ENCODE measurements at places on chromosomes 2 and 18.

DNA sequence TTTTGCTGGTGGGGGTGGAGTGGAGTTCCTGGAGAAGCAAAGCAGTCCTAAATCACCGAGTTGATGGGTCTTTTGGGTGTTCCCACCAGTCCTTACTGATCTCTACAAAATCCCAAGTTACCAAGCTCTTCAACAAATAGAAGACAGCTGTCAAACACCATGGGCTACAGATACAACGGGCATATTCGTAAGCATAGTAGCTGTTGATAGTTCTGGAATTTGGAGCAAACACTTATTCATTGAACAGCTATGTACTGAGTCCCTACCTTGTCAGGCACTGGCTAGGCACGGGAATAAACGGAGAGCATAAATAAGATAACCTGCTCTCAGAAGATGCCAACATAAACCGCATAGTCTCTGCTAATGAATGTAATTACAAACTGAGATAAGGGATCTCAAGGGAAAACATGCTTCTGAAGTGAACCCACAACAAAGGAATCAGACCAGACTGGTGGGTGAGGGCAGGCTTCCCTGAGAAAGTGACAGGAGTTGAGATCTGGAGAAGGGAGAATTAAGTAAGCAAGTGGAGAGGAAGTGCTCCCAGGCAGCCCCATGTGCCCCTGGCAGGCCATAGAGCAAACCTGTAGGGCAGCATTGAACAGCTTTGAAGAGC lies 947 bp upstream of the ANKRD44 start:
- no peak for DNase-seq

- no peak for DNase-seq
Measured at GRCh38 chr18:8249811-8250210, 359.4 kb upstream of the RAB12 start.

GRCh38 chr2:37154785-37155184 lies 2.0 kb downstream of the EIF2AK2 start:
- DNase-seq = no peak

DNA sequence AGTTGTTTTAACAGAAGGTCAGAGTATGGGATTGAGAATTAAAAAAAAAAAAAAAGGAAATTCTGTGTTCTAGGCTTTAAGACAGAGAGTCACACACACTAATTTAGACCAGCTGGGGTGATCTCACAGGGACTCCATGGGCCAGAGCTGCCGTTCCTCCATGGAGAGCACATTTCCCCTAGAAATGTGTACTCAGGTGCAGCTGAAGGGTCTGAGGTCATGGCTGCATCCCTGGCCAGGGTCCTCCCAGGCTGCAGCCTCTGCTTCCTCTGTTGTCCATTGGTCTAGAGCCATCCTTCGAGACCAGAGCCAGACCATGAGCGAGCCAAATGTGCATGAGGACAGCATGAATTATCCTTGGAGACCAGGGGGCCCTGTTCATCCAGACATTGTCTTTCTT lies 190.1 kb upstream of the TNP1 start:
- no peak for DNase-seq

DNA sequence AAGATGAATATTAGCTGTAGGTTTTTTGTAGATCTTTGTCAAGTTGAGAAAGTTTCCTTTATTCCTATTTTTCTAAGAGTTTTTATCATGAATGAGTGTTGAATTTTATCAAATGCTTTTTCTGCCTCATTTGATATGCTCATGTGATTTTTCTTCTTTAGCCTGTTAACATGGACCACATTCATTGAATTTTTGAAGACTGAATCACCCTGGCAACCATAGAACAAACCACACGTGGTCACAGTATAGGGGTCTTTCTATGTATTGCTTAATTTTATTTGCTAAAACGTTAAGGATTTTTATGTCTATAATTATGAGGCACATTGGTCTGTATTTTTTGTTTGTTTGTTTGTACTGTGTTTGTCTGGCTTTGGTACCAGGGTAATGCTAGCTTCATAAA lies 201.7 kb upstream of the CWC22 start:
- peak; percentile 32 for DNase-seq

DNA sequence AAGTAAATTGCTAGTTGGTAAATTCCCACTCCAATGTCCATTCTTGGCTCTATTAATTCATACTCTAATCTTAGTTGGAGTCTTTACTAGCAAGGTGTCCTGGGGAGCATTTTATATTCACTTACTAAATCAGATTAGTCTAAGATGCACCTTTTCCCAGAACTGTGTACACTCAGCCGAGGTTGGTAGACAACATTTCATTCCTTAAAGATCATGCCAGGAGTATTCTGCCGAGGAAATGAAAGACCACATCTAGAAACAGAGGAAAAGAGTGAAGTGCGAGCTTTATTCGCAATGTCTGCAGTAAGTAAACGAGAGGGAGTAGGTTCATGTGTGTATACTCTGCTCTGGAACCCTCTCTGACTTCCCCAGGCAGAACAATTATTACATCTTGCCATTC lies 14.6 kb upstream of the KYNU start:
- no peak for DNase-seq

DNA sequence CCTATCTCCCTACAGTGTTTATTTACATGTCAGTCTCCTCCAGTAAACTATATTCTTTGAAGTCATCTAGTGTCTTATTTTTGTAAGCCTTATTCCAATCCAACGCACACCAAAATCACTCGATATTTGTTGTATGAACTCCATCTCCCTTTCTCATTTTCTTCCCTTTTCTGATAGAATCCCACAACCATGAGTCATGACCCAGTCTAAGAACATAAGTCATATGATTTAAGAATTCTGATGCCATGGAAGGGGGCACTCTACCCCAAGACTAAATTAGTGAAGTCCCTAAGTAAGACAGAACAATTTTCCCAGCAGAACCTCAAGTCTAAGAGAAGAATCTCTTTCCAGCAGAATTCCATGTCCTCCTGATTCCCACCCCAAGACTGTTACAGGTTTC lies 5.4 kb downstream of the CHMP3 start:
- DNase-seq = no peak

DNA sequence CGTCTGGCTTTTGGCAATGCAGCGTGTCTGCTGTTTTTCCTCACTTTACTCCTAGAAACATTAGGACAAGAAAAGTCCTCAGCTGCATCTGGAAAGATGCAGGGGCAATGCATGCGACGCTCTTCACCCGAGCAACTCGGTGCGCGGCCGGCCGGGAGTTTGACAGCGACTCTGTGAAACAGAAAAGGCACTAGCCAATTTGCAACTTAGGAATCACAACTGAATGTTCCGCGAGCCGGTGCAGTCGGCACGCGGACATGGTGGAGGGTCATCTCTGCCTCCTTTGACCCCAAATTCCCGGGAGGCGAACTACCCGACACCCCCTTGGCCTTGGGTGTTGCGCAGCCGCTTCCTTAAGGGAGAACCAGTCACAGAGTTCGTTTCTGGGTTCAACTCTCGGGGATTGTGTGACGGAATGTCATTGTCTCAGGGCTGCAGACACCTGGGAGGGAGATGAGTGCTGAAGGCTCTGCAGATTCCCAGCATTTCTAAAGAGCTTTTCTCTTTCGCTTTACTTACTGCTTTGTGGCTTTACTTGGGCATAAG lies 9.8 kb downstream of the NR4A2 start:
- DNase-seq = no peak

DNA sequence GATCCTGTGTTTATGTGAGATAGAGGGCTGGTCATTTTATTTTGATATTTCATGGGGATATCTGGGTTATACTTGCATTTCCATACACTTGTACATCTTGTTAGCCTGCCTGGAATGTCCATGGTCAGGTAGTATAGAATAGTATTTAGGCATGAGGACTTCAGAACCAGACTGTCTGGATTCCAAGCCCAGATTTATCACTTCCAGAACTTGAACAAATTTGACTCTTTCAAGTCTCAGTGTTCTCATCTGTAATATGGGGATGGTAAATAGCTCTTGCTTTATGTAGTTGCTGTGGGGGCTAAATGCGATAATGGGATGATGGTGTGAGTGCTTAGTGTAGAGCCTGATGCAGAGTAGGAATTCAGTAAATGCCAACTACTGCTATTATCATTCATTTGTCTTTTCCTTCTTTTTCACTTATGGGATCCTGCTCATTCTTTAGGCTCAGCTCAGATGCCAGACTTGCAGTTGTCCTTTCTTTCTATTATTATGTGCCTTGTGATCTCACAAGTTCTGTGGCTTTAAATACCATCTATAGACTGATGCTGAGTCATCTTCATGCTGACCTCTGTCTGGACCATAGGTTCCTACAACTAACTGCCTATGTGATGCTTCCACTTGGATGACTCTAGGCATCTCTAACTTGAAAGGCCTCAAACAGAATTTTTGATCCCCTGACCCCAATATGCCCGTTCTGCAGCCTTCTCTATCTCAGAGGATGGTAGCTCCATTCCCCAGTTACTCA lies 67.4 kb downstream of the POLE4 start:
- peak; percentile 10 for DNase-seq

DNA sequence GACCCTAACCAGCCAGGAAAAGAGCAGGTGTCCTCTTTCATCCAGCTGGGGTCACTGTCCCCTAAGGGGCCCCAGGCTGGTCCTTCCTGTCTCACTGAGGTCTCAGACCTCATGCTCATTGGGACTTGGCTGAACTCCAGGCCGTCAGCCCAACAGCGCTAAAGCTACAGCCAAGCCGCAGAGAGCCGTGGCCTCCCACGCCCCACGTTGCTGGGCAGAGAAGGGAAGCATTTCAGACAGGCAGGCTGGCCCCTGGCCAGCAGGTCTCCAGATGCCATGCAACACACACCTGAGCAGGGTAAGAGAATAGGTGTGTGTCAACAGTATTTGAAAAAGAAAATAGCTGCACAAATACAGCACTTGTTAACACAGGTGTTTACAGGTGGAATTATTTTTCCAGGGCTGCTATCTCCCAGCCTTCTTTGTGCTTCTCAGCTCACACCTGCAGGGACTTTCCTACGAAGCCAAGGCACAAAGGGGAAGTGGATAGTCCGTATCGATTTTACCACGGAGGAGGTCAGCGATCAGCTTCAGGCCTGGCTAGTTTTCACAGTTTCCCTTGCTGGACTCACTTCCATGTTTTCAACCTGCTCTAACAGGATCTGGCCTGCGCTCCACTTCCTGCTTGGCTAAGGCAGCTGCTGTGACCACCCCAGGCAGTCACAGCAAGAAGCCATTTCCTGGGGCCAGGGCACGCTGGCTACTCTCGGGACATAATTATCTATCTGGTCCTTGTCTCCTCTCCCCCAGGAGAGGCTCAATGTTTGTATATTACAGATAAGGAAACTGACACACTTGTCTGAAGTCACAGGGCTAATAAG lies 156.1 kb upstream of the ID2 start:
- no peak for DNase-seq

- DNase-seq = no peak
Measured at GRCh38 chr2:236964291-236964690, 121.4 kb upstream of the COPS8 start.

- no peak for DNase-seq
Measured at GRCh38 chr2:10320575-10320931, 17.8 kb downstream of the HPCAL1 start.

DNA sequence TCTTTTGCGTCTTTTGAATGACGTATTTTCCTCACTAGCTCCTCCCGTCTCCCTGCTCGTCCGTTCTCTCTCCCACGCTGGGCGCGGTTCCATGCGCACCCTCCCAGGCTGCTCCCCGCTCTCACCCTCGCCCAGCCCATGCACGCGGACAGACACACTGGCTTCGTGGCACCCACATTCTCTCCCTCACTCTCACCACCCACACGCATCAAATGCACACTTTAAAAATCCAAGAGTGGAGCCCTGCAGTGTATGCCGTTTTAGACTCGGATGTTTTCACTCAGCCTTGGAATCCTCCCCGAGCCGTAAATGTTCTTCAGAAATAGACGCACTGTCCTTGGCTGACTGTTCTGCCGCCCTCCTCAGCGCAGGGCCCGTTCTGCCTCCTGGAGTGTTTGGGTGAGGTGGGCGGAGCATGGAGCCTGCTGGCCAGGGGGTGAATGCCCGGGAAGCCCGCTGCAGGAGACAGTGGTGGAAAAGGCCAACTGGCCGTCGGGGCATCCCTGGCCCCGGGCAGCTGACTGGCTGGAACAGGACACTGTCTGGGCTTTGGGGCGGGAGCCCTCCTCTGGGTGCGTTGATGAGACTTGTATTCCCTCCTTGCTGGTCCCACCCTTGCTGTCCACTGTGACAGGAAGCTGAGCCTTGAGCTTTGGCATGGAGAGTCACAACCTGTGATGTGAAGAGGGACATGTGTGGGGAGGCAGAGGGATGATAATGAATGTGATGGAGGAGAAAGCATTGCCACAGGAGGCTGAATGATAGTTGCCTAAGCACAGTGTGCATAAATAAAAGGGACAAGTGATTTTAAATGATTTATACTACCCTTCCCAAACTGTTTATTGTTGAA lies 35.4 kb upstream of the LYPD6B start:
- DNase-seq = no peak

GRCh38 chr2:119696494-119697030 lies 17.6 kb downstream of the TMEM177 start:
- no peak for DNase-seq

DNA sequence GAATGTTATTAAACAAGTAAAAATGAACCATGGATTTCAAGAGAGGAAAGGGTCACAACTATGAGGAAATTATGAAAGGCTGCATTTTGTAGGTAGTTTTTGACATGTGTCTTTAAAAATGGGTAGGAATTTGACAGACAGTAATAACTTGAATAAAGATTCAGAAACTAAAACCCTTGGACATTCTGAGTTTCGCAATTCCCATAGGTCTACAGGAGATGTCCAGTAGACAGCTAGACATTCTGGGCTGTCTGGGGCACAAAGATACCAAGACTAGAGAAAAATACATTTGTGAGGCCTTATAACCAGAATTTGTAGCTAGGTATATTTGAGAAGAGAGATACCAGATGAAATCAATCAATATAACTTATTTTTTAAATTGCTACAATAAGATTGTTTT lies 42.3 kb downstream of the DNAJC10 start:
- no peak for DNase-seq

GRCh38 chr18:6955304-6955703 lies 162.3 kb downstream of the LAMA1 start:
- DNase-seq = no peak

DNA sequence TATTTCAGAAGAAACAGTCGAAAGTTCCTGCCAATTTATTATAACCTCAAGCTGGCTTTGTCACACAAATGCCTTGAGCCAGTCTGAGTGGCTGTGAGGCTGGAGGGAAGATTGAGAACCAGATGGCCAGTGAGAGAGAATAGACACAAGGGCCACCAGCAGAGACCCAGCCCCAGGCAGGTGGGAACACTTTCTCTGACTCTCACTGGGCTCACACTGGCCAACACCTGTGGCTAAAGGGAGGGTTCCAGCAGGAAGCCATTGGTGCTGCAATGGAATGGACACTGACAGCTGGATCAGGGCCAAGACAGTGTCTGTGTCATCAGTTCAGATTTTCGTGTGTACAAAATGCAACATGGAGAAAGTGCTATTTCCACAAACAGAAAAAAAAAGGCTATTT lies 29.9 kb downstream of the LOXHD1 start:
- DNase-seq = no peak

GRCh38 chr2:8663997-8664396 lies 17.9 kb upstream of the ID2 start:
- no peak for DNase-seq

Data from COLO829 (cell line).